ENCODE measurements at places on chromosomes 5 and 9. TPM values are rescaled to one million over a fixed set of nuclear protein-coding genes. Genes with fewer than 3 reads are reported as not detected.

DNA sequence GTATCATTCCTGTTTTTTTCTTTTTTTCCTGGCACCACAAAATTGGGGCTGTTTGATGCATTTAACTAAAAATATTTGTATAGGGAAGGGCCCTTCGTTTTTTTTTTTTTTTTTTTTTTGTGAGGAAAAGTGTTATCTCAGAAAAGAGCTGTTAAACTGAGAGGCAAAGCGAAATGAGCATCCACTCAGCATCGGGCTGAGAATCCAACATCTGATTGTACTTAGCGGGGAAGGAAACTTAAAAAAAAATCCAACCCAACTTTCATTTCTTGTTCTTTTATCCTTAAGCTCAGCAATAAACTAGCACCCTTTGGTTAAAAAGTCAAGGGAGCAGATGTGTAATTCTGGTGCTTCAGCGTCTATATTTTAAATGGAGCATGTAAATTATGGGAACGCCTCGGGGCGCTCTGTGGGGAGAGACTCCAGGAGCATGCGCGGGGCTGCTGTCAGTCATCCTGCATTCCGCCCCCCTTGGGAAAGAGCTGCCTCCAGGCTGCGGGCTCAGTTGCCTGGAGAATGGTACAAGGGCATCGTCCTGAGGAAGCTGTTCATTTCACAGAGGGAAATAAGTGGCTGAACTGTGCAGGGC is 33.3 kb downstream of the DMRT2 start:
- DNase-seq: peak; percentile 30

- no peak for DNase-seq
These were observed 42.7 kb downstream of the SUSD1 start for GRCh38 chr9:112132356-112132755.

- peak; percentile 55 for DNase-seq
These were observed 318.7 kb downstream of the TLE1 start for GRCh38 chr9:81370650-81371049.

DNA sequence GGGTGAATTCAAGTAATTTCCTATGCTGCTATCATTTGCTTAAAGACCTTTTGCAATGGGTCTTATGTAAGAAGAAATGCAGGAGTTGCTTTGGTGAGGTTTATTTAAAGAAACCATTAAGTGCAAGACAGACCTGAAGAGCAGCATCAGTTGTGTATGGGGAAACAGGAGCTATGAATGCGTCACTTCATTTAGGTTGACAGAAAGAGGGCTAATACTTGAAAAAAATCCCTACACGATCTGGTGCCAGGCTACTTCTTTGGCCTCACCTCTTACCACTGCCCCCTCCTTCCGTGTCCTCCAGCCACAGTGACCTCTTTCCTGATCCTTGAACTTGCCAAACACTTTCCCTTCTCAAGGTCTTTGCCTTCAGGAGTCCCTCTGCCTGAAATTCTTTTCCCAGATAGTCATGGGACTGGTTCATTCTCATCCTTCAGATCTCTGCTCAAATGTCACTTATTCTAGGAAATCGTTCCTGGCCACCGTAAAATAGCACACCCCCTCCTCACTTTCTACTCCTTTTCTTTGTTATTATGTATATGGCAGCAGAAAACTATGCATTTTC is 1.4 kb upstream of the JAK2 start:
- peak; percentile 8 for DNase-seq

GRCh38 chr9:99051851-99052250 is 53.1 kb upstream of the TGFBR1 start:
- no peak for DNase-seq

GRCh38 chr5:137148159-137148558 is 351.0 kb downstream of the SPOCK1 start:
- no peak for DNase-seq

ARL10 gene
- 16.8 TPM for polyA plus RNA-seq

SCGB3A2 gene
- 0.73 TPM for polyA plus RNA-seq

TTC1 gene
- polyA plus RNA-seq: 60.6 TPM
